ENCODE measurements at places on chromosomes 1 and 21.

GRCh38 chr1:52041551-52042185, 8.1 kb upstream of the KTI12 start:
- no peak for DNase-seq

GRCh38 chr1:150692720-150693119, 4.2 kb downstream of the GOLPH3L start:
- DNase-seq: no peak

GRCh38 chr1:202010180-202011015, at the start of gene ELF3:
Gene ELF3, plus strand, starts transcription at chr1:202010587. Its CDS starts 550 bp downstream, at chr1:202011137.
- DNase-seq: no peak

- no peak for DNase-seq
Measured at GRCh38 chr1:96840396-96840795, 118.8 kb downstream of the PTBP2 start.

GRCh38 chr1:6123083-6123482, 57.0 kb downstream of the CHD5 start:
- DNase-seq: no peak

DNA sequence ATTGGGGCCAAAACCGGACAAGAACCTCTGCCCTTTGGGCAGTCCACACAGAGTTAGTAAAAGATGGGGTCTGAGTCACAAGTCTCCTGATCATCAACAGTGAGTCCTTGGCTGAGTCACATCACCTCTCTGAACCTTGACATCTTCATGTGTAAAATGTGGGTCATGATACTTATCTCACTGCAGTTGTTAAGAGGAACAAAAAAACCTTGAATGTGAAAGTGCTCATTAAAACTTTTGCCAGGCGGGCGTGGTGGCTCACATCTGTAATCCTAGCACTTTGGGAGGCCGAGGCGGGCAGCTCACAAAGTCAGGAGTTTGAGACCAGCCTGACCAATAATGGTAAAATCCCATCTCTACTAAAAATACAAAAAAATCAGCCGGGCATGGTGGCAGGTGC, 15.7 kb downstream of the S100A16 start:
- no peak for DNase-seq

DNA sequence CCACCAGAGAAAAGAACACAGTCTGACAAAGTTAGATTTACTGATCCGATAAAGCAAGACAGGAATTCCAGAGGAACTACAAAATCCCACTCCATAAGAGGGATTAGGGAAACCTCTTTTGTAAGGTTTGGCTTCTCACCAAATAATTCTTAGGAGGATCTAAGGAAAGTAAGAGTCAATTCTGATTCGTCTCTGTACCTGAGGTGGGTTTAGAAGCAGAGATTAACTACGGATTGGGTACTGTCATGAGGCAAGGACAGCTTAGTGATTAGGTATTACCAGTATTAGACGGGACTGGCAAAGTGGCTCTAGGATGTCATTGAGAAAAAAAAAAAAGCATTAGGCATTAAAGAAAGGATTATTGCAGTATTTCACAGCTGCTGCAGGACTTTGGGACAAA, 371.7 kb upstream of the BRINP3 start:
- DNase-seq: no peak

DNA sequence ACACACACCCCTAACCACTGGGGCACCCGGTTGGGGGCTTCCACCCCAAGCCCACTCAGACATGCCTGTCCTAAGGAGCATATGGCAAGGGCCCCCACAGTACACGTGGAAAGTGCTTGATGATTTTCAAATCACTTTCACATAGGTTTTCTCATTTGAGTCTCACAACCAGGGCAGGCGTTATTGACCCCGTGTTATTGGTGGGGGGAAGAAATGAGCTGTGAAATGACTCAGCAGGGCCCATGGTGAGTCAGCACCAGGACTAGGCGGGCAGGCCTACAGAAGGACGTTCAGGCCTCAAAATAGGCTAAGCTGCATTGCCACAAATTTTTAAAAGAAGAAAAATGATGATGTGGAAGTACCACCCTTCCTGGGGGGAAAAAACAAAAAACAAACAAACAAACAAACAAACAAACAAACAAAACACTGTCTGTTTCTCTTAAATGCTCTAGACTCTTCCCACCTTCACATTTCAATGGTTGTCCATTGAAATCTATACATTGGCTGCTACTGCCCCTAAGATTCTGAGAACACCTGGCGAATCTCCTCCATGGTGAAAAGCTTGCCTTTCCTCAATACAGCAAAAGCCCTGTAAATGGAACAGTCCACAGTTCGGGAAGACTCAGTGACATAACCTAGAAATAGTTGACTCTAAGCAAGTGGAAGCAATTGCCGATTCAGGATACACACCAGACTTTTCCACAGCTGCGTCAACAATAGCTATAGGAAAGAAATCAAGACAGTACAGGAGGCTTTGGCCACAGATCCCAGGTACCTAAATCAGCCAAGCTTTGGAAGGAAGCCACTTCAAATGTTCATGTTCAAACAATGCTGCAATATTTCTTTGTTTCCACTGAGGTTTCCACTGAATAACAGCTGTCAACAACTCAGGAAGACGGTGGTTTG, 234.7 kb downstream of the TOMM20 start:
- no peak for DNase-seq

- no peak for DNase-seq
Measured at GRCh38 chr1:243345205-243345604, 89.4 kb downstream of the SDCCAG8 start.

GRCh38 chr1:165350840-165351239, 5.7 kb downstream of the LMX1A start:
- DNase-seq: no peak

DNA sequence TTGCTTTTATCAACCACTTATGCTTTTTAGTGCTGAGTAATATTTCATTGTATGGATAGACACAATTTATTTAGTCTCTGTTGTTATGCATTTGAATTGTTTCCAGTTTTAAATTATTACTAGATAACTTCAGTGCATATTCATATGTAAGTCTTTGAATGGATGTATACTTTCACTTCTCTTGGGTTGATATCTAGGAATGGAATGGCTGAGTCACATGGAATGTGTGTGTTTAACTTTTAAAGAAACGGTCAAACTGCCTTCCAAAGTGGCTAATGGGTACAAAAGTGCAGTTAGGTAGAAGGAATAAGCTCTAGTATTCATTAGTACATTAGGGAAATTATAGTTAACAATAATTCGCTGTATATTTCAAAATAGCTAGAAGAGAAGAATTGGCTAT, 82.4 kb downstream of the NPHS2 start:
- DNase-seq: no peak

DNA sequence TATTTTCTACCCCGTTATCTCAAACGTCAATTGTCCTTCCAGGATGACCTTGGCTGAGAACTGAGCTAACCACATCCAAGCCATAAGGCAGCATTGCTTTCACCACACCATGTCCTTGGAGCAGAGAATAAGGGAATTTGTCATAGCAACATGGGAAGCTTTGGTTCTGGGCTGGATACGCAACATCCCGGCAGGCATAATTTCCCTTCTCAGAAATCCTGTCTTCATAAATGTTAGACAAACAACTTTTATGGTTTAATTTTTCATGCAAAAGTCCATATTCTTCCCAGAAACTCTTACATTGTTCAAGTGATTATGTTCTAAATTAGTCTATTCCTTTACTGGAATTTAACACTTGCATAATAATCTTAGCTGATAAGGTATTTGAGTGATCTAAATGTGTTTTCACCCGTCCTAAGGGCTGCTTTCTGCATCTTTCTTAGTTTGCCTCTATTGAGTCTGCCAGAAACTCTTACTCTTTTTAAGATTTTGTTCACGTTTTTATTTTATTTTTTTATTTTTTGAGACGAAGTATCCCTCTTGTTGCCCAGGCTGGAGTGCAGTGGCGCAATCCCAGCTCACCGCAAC, 51.8 kb downstream of the KCNJ15 start:
- DNase-seq: no peak

Measured in frontal cortex (tissue), 4 donors.